Melanocyte of skin (primary cell): ENCODE measurements at places on chromosomes 1 and 21. TPM values are rescaled to one million over a fixed set of nuclear protein-coding genes. Genes with fewer than 3 reads are reported as not detected.

The KIF21B gene
- total RNA-seq: under 0.01 and 0.33 TPM in 2 replicates

The KRTAP23-1 gene
- not detected in 2 replicates for total RNA-seq

The HHIPL2 gene
- total RNA-seq: under 0.01 TPM in 1 of 2 replicates, not detected in the other

The SIPA1L2 gene
- total RNA-seq: 32.0 and 40.9 TPM in 2 replicates

The OR2T11 gene
- total RNA-seq: not detected in 2 replicates

The UBL4B gene
- not detected in 2 replicates for total RNA-seq

The TRAF3IP3 gene
- not detected in 2 replicates for total RNA-seq

The C1orf210 gene
- not detected in 2 replicates for total RNA-seq

The NBPF4 gene
- under 0.01 TPM in 1 of 2 replicates, not detected in the other for total RNA-seq

The DIO1 gene
- not detected in 2 replicates for total RNA-seq

The PIGR gene
- total RNA-seq: not detected in 2 replicates

The ADORA1 gene
- total RNA-seq: not detected in 2 replicates
